NCI-H446 treated with DMSO at 0.1 percent for 48 hours (cell line): ENCODE measurements at places on chromosomes 6 and 20.

- DNase-seq: no peak
These were observed 326 bp upstream of the BCL2L1 start for GRCh38 chr20:31723069-31723318.

DNA sequence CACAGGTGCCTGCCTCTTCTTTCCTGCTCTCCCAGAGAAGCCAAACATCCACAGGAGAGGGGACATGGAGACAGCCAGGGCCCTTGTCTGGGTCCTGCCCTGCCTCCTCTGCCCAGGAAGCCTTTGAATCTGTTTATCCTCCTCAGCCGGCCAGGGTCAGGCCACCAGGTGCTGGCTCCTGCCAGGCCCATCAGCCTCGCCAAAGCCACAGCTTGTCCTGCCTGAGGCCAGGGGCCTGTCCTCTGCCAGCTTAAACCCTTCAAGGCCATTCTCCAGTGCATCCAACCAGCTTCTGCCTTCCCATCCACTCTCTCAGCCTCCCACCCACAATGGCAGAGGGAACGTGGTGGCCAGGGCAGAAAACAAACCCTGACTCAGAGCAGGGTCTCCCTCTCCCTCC, 254.6 kb downstream of the ANKRD60 start:
- no peak for DNase-seq

- DNase-seq: no peak
These were observed 29.5 kb downstream of the CDYL start for GRCh38 chr6:4805553-4806336.

GRCh38 chr6:30684386-30685156, 1.9 kb downstream of the PPP1R18 start:
- no peak for DNase-seq

DNA sequence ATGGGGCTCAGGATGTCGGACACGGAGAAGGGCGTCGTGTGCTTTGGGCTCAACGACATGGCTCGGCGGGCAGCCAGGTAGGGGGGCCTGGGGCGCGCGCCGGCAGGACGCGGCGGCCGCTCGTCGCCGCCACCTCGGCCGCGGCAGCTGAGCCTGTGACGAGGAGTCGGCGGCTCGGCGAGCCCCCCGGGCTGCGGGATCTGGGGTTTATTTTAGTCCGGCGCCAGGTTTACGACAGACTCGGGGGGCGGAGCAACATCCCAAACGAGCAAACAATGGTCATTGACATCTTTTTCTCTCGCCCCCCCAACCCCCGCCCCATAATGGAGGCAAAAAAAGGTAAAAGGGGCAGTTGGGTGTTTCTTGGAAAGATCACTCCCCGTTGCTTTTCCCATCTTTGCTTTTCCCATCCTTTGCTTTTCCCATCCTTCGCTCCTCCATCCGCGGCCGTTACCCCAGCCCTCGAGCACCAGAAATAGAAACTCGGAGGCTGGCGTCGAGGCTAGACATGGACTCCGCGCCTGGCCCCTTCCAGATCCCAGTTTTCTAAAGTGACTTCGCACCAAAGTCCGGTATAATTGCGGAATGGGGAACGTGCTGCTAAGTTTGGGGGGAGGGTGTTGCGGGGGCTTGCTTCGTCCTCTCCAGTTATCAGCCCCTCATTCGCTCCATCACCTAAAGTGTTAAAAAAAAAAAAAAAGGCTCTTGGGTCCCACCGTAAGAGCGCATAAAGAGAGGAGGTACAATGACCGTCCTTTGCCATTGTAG, at the start of gene NKX2-4:
TSS of gene NKX2-4 (minus strand) at position 186 of the 768 bp plus-strand sequence. CDS start at position 59, 127 bp downstream.
- DNase-seq: no peak

GRCh38 chr20:1081891-1082290, 36.5 kb upstream of the PSMF1 start:
- DNase-seq: no peak

- DNase-seq: no peak
These were observed 17.5 kb upstream of the CEP85L start for GRCh38 chr6:118668761-118669385.

GRCh38 chr6:134826889-134827737, 122.8 kb downstream of the ALDH8A1 start:
- DNase-seq: peak; percentile 56

GRCh38 chr6:10886691-10887502, at the start of gene SYCP2L:
Gene SYCP2L (plus strand): TSS chr6:10887052. CDS start chr6:10887127, 75 bp downstream.
- no peak for DNase-seq

GRCh38 chr6:100179576-100179975, 185.6 kb upstream of the MCHR2 start:
- no peak for DNase-seq

DNA sequence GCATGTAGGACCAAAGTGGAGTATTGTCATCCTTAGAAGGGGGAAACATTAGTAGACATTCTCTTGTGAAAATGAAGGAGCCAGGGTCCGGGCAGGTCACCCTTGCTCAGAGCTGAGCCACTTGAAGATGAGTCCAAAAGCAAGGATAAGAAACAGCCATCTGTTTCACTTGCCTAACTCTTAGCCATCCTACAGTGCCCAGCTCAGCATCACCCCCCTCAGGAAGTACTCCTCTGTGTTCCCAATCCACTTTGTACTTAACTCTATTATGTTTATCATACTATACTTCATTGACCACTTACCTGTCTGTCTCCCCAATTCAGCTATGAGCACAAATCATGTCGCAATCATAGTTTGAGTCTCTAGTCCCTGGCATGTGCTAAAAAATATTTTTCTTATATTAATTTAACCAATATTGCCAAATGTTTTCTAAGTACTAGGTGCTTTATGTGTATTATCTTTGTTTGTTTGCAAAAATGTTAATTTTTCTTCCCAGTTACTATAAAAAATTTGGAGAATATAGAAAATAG, 8.1 kb upstream of the TOX2 start:
- DNase-seq: no peak

DNA sequence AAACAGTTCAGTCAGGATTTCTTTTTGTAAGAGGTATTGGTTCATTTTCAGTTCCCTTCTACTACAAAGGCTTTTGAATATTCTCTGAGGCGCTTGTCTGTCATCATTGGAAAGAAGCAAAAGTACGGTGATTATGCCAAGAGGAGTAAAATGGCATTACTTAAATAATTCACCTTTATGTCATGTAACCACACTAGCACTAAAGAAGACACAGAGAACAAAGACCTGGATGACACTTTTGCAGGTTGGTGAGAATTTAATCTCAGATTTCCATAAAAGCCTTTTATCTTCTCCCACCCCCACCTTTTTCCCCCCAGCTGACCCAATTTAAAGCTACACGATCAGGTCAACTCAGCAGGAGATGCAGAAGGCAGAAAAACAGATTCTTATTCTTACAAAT, 451.8 kb downstream of the HACE1 start:
- no peak for DNase-seq

DNA sequence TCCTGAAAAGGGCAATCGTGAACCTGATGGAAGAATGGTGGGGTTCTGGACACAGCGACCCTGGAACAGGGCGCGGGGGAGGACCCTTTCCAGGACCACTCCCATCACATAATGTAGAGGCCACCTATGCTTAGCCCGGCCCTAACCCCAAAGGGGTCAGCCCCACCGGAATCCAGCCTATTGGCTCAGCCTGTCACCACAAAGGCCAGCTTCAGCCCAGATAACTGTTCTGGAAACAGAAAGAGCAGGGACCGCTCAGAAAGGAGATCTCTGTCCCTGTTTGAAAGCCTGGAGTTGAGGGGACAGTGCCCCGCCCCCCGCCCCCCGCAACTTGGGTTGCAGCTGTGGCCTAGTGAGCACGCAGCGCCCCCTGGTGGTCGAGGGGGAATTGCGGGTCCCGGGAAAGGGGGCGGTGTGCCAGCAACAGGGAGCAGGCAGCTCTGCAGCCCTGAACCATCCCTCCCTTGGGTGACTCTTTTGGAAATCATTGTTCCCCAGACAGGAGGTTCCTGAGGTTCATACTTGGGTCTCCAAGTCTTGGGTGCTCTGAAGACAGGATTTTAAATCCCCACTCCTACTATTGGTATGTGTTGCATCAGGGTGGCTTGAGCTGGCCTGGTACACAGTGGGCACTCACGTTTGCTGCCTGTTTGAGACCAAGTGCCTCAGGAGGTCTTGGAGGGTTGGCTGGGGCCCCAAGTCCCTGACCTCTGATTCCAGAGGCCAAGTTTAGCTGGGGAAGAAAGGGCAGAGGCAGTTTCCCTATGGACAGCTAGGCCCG, 1.5 kb downstream of the SIGLEC1 start:
- DNase-seq: no peak

DNA sequence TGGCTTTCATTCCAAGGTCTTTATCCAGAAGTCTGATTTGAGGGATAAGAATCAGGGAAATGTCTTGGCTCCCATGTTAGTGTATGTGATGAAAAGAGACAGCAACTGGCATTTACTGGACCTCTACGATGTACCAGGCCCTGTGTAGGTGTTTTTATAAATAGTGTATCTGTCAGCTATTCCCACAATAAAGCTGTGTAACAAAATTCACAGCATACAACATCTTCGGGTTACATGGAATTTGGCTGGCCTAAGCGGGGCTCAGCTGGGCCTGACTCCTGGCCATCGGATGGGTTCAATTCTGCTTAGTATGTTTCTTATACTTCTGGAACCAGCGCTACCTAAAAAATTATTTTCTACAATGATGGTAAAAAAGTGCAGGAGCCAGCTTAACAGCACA, 128.2 kb downstream of the SNX5 start:
- DNase-seq: no peak

DNA sequence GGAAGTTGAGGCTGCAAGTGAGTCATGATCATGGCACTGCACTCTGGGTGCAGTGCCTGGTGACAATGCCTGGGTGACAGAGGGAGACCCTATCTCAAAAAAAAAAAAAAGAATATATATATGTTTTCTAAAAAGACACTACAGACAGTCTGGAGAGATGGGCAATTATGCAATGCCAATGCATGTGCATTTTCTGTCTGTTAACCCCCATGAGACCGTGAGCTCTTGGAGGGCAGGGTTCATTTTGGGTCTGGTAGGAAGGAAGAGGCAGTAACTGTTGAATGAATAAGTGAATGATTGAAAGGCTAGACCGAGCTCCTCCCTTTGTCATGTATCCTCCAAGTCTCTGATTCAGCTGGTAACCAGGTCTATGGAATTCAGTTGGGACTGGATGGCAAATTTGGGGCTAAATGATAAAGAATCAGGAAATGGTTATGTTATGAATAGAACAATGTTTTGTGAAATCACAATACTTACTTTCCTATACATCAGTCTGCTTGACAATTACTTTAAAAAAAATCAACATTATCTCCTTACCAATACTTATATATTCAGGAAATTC, 5.6 kb upstream of the BLCAP start:
- DNase-seq: no peak

- no peak for DNase-seq
These were observed 219.8 kb downstream of the TFAP2A start for GRCh38 chr6:10194816-10195672.

GRCh38 chr20:41482647-41483552, 116.3 kb upstream of the EMILIN3 start:
- no peak for DNase-seq

- no peak for DNase-seq
These were observed 155.0 kb upstream of the HTR1E start for GRCh38 chr6:86782328-86782727.

GRCh38 chr6:53294095-53294494, 54.7 kb downstream of the ELOVL5 start:
- DNase-seq: no peak

GRCh38 chr6:121042766-121043165, 291.5 kb downstream of the TBC1D32 start:
- no peak for DNase-seq

GRCh38 chr6:90286884-90287488, 9.7 kb downstream of the BACH2 start:
- DNase-seq: no peak

GRCh38 chr6:122426597-122426996, 27.1 kb downstream of the HSF2 start:
- DNase-seq: no peak

DNA sequence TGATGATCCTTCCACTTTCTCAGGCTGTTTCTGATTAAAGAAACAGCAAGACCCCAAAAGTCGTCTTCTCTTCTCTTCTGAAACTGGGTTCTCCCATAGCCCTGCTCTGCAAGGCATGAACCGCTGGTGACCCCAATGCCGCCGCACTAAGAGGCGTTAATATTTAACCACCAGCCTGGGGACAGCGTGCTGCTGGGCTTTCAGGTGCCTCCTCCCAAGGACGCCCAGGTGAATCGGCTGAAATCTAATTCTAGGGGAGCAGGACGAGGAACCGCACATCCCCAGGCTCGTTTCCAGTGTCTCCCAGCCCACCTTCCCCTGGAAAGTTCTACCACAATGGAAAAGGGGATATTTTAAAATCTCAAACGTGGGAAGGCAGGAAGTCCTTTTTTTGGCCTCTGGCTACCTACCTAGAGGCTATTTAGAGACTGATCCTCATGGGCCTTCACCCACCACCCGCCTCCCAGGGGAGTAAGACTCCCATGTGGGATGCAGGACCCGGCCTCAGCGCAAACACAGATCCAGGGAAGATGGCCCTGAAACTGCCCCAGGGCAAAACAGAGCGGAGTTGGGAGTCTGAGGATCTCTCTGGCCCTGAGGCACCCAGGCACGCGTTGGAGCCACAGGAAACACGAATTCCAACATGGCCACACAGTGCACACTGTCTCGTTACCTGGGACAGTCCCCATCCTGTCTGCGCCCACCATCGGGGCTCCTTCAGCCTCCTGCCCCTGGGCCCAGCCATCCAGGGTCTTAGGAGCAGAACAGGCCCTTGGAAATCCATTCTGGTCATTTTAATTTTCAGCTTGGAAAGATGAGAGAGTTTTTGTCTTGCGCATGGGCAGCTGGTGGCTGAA, 56.2 kb downstream of the BMP7 start:
- DNase-seq: no peak

- no peak for DNase-seq
These were observed 71.4 kb downstream of the GJA10 start for GRCh38 chr6:89965441-89966227.

GRCh38 chr6:148177589-148178233, 164.9 kb upstream of the SASH1 start:
- DNase-seq: no peak

DNA sequence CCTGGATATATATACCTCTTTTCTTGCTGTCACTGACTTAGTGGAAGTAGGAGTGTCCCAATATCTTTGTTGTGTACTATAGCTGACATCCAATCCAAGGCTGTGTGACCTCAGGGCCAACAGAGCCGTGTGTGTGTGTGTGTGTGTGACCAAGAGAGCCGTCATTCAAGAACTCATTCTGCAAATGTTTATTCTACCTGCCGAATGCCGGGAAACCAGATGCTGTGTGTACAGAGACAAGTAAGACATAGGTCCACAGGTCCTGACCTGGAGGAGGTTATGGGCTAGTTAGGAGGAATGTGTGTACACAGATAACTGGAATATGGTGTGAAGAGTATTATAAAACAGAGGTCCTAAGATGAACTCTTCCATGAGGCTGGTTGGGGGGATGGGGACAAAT, 190.0 kb downstream of the DHX35 start:
- DNase-seq: no peak

- no peak for DNase-seq
These were observed 58.8 kb upstream of the APCDD1L start for GRCh38 chr20:58573986-58574385.
